ENCODE measurements at places on chromosomes 2 and 18. TPM values are rescaled to one million over a fixed set of nuclear protein-coding genes. Genes with fewer than 3 reads are reported as not detected.

GRCh38 chr2:3503483-3503882 is 15.8 kb downstream of the ADI1 start:
- no peaks in the 10 kb centered on the region for H3K27me3 ChIP-seq
- peaks cover 17% of the 10 kb centered on the region for H3K4me1 ChIP-seq
- peaks cover 56% of the 10 kb centered on the region for H3K36me3 ChIP-seq
- no peak overlapping the region for H3K4me3 ChIP-seq

- no peak overlapping the region for H3K4me3 ChIP-seq
- H3K27ac ChIP-seq = no peak overlapping the region
- H3K27me3 ChIP-seq = no peaks in the 10 kb centered on the region
- DNase-seq = no peak
These were observed 133.0 kb upstream of the RASGRP3 start for GRCh38 chr2:33343387-33343895.

- H3K4me3 ChIP-seq = no peak overlapping the region
- no peak overlapping the region for H3K27ac ChIP-seq
- peaks cover 1% of the 10 kb centered on the region for H3K4me1 ChIP-seq
These were observed 175.3 kb upstream of the PID1 start for GRCh38 chr2:229446350-229446749.

GRCh38 chr18:1965541-1965940 is 605.8 kb downstream of the METTL4 start:
- DNase-seq = no peak
- H3K27ac ChIP-seq = no peak overlapping the region
- H3K27me3 ChIP-seq = no peaks in the 10 kb centered on the region
- no peaks in the 10 kb centered on the region for H3K36me3 ChIP-seq

The ST8SIA5 gene
- total RNA-seq = 5.3 TPM

The LIMS1 gene
- 37.7 TPM for total RNA-seq

- peaks cover 2% of the 10 kb centered on the region for H3K36me3 ChIP-seq
- H3K4me1 ChIP-seq = no peaks in the 10 kb centered on the region
- H3K27ac ChIP-seq = no peak overlapping the region
These were observed 19.4 kb upstream of the RNF138 start for GRCh38 chr18:32072321-32072720.

- DNase-seq = peak; percentile 83
- no peaks in the 10 kb centered on the region for H3K27me3 ChIP-seq
- H3K36me3 ChIP-seq = peaks cover 2% of the 10 kb centered on the region
- peak overlapping the region; percentile 98 for H3K4me3 ChIP-seq
- H3K4me1 ChIP-seq = peaks cover 24% of the 10 kb centered on the region
These were observed 25.1 kb upstream of the TMEM182 start for GRCh38 chr2:102736410-102737409.

GRCh38 chr2:109644571-109645275 is 30.6 kb downstream of the SOWAHC start:
- no peaks in the 10 kb centered on the region for H3K36me3 ChIP-seq
- peak; percentile 17 for DNase-seq
- peak overlapping the region; percentile 86 for H3K27ac ChIP-seq
- H3K27me3 ChIP-seq = no peaks in the 10 kb centered on the region
